ENCODE measurements at places on chromosomes 2 and 18.

DNA sequence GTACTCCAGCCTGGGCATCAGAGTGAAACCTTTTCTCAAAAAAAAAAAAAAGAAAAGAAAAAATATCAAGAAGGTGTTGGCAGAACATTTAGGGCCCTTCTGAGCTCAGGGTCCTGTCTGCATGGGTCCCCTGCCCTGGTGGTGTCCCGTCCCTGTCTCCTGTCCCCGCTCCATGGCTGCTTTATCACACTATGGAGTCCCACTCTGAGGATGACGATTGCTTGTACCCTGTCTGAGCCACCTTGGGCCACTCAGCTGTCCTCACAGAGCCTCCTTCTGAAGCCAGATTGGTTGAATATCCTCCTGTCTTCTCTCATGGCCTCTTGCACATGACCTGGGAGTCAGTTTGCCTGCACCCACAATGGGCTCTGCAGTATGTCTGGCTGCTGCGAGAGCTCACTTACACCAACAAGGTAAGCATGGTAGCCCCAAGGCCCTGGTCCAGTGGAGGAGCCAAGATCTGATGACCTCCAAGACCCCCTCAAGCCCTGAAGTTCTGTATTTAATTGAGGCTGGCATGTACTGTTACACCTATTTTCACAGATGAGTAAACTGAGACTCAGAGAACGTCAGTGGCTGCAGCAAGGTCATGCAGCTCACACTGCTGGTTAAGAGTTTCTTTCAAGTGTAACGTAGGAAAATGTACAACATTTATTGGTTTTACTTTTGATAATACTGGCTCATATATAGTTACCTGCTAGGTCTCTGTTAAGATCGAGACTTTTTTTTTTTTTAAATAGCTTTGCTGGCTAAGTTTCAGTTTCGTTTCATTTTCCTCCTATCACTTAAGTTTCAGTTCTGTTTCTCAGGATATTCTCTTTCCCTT, 16.9 kb upstream of the ZCCHC2 start:
- no peak for DNase-seq

GRCh38 chr18:70384181-70384790, 95.4 kb downstream of the SOCS6 start:
- DNase-seq, result no peak

- no peak for DNase-seq
Measured at GRCh38 chr18:8559612-8560186, 49.5 kb upstream of the RAB12 start.

- no peak for DNase-seq
Measured at GRCh38 chr2:98310010-98310409, 36.2 kb upstream of the CNGA3 start.

DNA sequence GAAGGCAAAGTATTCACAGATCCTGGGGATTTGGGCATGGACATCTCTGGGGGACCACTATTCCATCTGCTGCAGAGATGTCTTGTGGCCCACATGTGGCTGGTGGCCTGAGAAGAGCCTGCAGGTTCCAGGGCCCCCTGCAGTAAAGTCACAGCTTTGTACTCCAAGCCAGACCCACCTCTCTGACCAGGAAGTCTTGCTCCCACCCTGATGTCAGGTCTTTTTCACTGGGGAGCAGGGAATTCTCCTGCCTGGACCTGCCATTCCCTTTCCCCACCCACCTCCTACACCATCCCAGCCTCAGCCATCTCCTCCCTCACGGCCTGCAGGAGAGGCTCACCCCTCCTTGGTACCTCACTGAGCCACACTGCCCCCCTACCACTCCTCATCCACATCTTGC, 211.8 kb downstream of the SMAD2 start:
- no peak for DNase-seq

DNA sequence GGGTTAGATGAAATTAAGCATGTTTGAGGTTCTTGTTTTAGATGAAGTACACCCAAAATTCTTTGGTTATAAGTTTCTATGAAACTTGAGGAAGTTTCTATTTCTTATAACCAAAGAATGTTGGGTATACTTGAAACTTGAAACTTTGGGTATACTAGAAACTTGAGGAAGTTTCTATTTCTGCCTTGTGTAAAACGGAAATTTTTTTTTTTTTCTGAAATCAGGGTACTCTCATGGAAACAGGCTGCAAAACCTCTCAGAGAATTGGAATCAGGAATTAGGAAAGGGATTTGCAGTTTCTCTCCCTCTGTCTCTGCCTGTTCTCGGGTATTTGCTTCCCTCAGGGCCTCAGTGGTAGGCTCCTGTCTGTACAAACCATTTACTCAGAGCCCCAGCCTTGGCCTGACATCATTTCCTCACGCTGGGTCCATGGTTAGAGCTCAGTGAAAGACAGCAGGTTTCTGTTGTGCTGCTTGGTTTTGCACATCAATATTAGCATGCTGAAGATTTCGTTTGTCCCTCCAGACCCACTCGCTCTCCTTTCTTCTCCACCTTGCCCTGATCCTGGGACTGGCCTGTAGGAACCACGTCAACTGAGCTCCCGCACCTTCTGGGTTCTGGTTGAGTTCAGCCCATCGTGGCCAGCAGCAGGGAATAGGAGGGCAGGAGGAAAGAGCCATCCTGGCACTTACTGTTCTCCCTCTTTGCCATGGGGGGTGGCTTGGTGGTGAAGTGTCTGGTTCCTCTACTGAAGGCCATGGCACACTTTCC, 106.4 kb downstream of the POLR1A start:
- no peak for DNase-seq

DNA sequence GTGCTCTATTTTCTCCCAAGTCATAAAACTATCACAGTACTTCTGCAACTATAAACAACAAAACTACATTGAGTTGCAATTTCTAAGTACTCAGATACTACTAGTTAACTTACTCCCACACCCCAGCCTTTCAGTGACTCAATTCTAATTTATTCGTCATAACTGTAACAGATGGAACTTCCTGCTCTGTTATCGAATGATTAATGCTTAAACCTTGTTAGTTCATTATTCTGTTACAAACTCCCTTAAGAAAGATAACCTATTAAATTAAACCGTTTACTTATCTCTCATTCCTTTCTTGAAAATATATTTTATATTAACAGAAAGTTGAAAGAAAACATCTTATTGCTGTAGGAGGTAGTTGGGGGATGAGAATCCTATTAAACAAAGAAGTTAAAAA, 17.0 kb downstream of the TNFAIP6 start:
- no peak for DNase-seq

DNA sequence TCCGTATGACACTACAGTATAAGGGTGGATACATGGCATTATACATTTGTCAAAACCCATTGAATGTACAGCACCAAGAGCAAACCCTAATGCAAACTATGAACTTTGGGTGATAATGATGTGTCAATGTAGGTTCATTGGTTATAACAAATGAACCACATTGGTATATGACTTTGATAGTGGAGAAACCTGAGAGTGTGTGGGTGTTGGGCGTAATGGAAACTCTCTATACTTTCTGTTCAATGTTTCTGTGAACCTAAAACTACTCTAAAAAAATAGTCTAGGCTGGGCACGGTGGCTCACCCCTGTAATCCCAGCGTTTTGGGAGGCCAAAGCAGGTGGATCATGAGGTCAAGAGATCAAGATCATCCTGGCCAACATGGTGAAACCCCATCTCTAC, 6.5 kb upstream of the ACTG2 start:
- no peak for DNase-seq

DNA sequence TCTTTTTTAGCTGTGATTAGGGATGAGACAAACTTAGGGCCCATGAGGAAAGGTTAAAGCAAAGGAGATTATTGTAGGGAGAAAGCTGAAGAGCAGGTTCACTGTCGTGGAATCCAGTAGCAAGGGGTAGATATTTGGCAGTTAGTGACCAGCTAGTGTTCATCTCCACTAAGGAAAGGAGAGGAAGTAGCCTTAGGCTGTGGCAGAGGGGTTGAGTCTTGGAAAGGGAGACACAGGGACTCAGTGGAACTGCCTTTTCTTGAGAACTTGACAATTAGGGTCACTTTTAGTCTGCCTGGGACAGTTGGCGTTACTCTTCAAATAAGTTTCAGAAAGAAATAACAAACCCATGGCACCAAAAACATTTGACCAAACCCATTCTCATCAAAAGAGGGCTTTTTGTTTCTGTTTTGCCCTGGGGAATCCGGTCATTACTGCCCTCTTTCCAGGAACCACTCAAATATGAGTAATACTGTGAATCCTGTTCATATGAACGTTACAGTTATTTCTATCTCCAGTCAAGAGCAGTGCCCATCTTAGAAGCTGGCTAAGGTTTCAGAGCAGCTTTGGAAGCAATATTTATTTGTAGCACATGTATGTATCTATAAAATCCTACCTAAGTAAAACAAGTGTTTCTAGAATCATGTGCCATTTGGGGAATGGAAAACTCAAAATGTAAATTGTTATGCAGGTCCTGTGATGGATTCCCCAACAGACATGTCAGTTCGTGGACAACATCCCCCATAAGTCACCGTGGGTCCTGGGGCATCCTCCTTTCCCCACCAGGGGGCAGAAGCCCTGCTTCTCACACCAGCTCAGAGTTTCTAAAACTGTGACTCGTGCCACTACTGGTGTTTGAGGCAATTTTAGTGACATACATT, 77.3 kb upstream of the PHLPP1 start:
- peak; percentile 17 for DNase-seq

GRCh38 chr2:16067866-16068551, 127.7 kb downstream of the MYCN start:
- DNase-seq, result no peak

DNA sequence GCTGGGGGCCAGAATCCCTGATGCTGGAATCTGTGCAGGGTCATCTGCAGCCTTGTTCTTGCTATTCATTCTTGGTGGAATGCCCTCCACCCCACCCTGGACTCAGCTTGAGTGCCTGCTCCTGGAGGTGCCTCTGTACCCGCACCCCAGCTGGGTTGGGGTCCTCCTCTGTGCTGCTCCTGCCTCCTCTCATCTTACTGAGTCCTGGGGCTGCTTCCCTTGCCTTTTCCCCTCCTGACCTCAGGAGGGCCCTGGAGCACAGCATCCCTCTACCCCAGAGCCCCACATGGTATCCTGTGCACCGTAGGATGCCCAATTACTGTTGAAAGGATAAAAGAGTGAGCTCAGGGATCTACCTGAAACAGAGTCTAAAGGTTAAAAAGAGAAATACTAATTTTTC, 81.6 kb downstream of the CIB4 start:
- no peak for DNase-seq

- no peak for DNase-seq
Measured at GRCh38 chr18:13545514-13545913, 180.8 kb downstream of the FAM210A start.

DNA sequence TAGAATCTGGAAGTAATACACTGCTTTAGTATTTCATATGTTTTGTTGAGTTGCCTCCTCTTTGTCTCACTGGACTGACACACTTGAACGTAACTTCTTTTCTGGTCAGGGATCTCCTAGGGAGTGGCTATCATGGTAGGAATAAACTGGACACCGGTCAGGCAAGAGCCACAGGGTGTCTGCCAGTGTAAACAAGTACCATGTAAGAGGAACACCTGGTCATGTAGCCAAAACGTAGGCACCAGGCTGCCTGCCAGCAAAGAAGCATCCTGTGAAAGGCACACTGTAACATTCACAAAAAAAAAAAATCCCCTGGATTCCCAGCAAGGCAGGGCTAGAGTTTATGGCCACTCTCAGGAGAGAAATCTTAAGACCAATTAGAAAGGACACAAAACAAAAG, 372.8 kb upstream of the RND3 start:
- no peak for DNase-seq

GRCh38 chr2:15665067-15665942, 73.6 kb downstream of the DDX1 start:
- no peak for DNase-seq

DNA sequence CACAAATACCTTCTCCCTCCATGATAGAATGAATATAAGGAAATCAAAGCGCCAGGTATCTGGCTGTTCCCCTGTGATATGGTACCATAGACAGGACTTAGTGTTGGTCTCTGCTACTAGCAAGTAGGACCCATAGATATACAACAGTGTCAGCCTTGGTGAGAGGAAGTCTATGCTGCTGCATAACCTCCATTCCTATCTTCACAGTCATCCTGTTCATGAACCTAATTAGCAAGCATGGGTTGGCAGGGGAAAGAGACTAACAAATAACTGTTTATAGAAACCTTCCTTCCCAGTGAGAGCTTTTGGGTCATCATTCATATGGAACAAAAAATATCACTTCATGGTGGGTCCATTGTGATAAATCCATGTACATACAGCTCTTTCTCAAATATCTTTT, 188.9 kb upstream of the FAM98A start:
- no peak for DNase-seq
